NCI-H510A treated with DMSO at 0.1 percent for 48 hours (cell line): ENCODE measurements at places on chromosomes 4 and X.

DNA sequence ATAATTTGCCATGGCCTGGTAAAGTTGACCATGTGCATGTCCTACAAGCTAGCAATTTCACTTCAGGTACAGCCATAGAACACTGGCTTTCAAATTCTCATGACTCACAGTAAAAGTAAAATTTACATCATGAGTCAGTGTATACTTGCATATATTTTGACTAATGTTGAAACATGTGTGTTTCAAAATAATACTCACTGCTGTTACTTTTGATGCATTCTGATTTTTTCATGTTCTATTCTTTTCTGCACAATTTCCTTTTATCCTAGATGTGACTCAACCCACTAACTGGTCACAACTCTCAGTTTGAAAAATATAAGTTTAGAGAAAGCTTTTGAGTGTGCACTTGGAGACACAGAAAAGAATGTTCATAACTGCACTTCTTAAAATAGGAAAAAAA, 365.7 kb downstream of the FGF13 start:
- DNase-seq: no peak

- no peak for DNase-seq
Observed at GRCh38 chr4:168441412-168441811, 38.9 kb downstream of the DDX60L start.

DNA sequence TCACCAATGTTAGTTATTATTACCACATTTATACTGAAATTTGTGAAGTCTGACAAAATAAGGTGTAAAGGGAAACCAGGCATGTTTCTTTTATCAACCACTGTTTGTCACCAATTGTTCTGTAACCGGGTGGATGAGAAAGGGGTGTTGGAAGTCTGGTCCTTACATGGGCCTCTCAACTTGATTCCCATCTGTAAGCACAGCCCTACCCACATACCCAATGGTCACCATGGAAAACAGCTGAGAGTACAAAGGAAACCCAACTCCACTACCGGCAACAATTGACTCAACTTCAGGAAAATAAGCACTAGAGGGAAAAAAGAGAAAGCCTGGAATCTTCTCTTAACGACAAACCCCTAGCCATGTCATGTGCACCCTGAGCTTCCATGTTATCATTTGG, 70.8 kb upstream of the PTCHD1 start:
- no peak for DNase-seq

- no peak for DNase-seq
Observed at GRCh38 chr4:1232661-1233621, 16.0 kb downstream of the CTBP1 start.

- DNase-seq: no peak
Observed at GRCh38 chrX:24668111-24668510, 21.0 kb upstream of the PCYT1B start.

- no peak for DNase-seq
Observed at GRCh38 chr4:80876810-80877209, 153.7 kb upstream of the BMP3 start.
